M059J (cell line): ENCODE measurements at places on chromosomes 12 and 14. TPM values are rescaled to one million over a fixed set of nuclear protein-coding genes. Genes with fewer than 3 reads are reported as not detected.

The RFX4 gene
- total RNA-seq: not detected in 2 replicates

The KRT85 gene
- total RNA-seq: not detected in 2 replicates

The B4GALNT3 gene
- total RNA-seq: 0.05 and 1.8 TPM in 2 replicates

The CLMN gene
- total RNA-seq: 0.71 and 2.8 TPM in 2 replicates

The IGF1 gene
- not detected in 2 replicates for total RNA-seq

The TMEM253 gene
- total RNA-seq: not detected in 2 replicates

The CMTM5 gene
- not detected in 2 replicates for total RNA-seq

The KLHDC1 gene
- 0.20 and 0.62 TPM in 2 replicates for total RNA-seq

The KLRF1 gene
- total RNA-seq: 0.69 and 0.98 TPM in 2 replicates

The SLC17A8 gene
- total RNA-seq: not detected in 2 replicates

The M6PR gene
- 119 and 126 TPM in 2 replicates for total RNA-seq

The CLEC1B gene
- not detected in 2 replicates for total RNA-seq

The TAS2R46 gene
- not detected in 2 replicates for total RNA-seq

The INSM2 gene
- not detected in 2 replicates for total RNA-seq

DNA sequence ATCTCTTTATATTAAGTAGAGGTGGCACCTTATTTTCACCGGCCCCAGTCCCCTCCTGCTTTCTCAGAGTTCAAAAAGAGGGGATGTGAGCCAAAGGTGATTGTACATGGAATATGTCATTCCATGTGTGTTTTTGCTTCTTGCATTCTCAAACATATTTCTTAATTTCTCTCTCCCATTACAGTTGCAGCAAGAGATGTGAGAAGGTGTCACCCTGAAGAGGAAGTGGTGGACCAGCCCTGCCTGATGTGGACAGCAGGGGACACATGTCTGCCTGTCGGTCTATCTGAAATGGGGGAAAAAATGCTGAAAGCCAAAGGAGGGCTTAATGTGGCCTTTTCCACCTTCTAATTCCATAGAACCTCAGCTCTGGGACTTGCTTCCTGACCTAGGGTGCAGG lies 1.9 kb upstream of the FOXN3 start:
- no peak for DNase-seq

DNA sequence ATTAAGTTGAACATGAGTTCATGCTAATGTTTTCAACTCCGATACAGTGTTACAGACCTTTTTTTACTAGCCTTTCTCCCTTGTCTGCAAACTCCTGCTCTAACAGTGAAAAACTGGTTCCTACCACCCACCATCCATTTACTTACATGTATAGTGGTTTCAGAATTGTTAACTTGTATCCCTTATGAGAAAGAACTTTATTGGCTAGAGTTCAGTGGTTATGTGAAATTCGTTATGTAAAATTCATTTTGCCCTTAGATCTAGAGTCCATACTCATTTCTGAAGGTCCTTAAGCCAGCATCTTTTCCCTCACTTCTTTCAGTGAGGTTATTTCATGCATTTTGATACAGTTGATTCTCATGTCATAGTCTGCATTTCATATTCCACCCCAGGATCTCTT lies 51.0 kb downstream of the PRKCH start:
- no peak for DNase-seq

- no peak for DNase-seq
Measured at GRCh38 chr12:112422531-112422930, 3.8 kb downstream of the PTPN11 start.

DNA sequence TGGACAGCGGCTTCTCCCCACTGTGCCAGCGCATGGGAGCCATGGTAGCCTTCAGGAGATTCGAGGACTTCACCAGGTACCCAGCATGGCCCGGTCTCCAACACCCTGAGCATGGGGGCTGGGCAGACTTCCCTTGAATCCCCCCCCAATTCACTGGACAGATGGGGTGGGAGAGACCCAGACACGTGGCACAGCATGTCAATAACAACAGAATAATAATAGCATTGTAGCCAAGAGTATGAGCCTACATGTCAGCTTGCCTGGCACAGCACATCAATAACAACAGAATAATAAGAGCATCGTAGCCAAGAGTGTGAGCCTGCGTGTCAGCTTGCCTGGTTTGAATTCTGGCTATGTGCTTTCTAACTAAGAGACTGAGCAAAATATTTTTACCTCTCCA lies 76.4 kb downstream of the FOXN4 start:
- no peak for DNase-seq

DNA sequence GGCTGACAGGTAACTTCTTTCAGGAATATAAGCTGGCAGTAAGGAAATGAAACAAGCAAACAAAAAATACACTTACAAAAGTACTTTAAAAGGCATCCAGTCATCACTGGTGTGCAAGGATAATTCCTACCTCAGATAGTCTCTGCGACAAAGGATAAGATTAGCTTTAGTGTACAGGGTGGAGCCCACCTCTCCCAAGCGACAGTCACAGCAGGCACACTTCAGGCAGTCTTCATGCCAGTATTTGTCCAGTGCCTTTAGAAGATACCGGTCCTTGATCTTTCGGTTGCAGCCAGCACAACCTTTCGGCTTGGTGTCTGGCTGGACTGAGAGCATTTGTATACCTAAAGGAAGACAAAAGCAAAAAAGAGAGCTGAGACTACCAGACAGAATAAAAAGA lies 5.4 kb downstream of the LMO3 start:
- DNase-seq: no peak

DNA sequence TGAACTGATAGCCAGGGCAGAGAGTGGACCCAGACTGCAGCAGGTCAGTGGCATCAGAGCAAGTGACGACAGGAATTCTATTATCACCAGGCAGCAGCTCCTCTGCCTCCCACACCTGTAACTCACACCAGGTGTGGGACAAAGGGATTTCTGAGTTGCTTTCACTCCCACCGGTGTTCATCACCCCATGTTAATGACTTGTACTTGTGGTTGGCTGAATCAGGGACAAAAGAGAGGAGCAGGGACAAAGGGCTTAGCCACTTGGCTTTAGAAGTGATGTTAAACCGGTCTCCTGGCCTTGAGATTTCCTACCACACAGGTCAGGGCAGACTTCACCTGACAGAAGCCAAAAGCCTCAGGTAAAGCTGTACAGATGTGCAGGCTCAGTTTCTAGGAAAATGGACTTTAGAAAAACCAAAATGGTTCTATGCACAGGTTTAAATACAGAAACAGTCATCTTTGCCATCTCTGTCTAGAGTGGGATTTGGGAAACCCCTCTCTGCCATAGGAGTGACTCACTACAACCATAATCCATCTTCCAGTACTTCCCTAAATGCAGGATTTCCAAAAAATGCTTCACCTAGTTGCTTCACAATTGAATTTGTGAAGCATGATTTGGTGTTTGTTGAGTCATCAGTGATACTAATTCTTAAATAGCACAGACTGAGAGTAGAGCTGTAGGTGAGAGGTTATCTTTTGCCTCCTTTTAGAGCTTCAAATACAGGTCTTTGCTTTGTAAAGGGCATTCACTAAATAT lies 158.5 kb downstream of the PRKCH start:
- DNase-seq: peak; percentile 67

GRCh38 chr12:126952096-126953007 lies 1314.6 kb upstream of the TMEM132C start:
- no peak for DNase-seq

- DNase-seq: no peak
Measured at GRCh38 chr12:131242741-131243496, 289.2 kb downstream of the ADGRD1 start.

DNA sequence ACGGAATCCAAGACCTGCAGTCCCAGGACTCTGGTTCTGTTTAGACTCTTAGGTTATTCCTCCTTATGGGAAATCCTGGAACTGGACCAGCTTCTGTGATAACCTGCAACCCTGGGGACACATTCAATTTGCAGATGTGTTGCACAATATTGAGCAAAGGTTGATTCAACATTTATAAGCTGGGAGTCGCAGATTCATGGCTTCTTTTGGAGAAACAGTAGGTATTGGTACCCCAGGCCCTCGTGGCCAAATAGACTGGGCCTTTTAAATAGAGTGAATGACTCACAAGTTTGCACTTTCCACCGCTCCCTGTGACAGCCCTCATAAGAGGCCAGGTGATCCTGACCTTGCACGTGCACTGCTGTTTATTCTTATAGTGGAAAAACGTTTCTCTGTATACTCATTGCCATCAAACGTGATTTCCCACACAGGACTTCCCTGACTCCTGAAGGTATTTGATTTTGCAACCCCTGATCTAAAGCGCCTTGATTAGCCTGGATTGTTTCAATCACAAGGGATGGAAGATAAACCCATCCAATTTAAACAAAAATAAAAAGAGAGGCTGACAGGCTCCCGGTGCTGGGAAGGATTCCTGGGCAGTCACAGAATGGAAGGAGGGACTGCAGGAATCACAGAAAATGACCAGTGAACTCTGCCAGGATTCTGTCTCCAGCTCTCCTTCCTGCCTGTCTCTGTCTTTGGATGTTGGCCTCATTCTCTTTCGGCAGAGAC lies 98.0 kb downstream of the VCPKMT start:
- DNase-seq: peak; percentile 80

- peak; percentile 48 for DNase-seq
Measured at GRCh38 chr14:89399594-89400068, 17.4 kb downstream of the FOXN3 start.

DNA sequence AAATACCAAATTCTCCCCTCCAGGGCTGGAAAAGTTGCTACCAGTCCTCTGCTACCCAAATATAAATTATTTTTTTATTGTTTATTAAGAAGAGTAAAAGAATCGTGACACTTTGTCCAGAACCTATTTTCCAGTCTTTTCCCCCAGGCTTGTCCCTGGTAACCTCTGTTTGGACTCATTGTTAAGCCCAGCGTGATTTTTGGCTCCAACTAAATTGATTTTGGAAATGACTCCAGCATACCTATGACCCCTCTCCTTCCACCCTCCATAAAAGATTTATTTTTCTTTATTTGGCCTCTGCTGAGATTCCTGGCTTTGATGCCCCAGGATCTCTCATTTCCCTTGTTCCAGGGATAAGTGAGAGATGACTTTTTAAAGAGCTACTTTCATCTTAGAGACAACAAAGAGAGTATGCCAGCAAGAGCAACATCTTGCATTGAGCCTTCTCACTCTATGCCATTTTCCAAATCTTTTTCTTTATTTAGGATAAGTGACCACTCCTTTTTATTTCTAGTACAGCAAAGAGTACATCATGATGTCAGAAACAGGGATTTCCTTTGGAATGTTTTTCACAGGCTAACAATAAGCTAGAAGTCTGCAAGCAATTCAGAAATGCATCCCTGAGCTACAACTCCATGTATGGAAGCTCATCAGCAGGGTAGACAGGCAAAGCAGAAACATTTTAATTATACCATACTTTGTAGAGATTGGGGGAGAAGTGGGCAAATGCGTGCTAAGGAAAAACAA lies 75.8 kb downstream of the DAD1 start:
- no peak for DNase-seq

DNA sequence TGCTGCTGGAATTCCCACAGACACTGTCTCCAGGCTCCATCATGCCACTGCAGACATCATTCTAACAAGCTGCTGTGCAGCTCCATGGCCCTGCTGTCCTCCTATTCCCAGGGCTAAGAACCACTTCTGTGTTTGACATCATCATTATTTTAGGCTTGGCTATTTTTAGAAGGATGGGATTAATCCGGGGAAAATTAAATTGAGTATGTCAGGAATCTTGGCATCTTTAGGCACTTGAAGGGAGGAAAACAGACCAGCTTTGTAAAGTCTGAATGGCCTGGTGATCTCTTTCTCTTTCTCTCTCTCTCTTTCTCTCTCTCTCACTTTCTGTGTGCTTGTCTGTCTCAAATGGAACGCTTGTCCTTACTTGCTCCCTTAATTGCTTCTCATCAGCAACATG lies 568.3 kb upstream of the FLRT2 start:
- DNase-seq: no peak

- peak; percentile 73 for DNase-seq
Measured at GRCh38 chr12:96399120-96399918, 920 bp downstream of the CDK17 start.

- no peak for DNase-seq
Measured at GRCh38 chr12:83462419-83462818, 775.7 kb downstream of the TMTC2 start.

GRCh38 chr12:51324953-51325352 lies 979 bp upstream of the BIN2 start:
- no peak for DNase-seq

GRCh38 chr14:96554315-96554910 lies 52.2 kb downstream of the PAPOLA start:
- no peak for DNase-seq

GRCh38 chr12:119949145-119949544 lies 39.9 kb upstream of the BICDL1 start:
- DNase-seq: no peak

- no peak for DNase-seq
Measured at GRCh38 chr14:104144911-104145825, 6.8 kb downstream of the KIF26A start.

DNA sequence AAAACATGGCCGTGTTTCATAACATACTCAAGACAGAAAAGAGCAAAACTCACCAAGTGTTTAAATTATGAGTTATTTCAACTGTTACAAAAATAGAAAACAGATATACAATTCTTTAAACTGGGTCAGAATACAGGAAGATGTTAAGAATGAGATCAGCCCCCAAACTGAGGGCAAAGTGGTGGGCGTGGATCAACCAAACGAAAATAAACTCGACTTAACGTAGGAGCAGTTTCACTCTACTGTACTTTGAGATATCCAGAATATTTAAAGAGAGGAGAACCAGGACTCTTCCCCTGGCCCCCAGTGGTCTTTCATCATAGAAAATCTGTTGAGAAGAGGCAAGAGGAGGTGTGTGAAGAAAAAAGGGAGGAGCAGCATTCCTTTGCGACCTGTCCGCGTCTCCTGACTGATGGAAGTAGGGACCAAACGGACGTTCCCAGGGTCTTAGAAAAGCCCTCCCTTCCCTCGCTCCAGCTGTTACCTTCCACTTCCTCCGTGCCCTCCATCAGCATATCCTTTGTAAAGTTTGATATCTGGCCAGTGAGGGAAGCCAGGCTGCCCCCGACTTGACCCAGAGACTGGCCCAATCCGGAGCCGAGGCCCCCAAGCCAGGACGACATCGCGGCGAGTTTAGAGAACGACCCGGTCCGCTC lies 668 bp downstream of the TRIP11 start:
- peak; percentile 79 for DNase-seq

- no peak for DNase-seq
Measured at GRCh38 chr14:30330445-30330844, 228.5 kb upstream of the G2E3 start.

DNA sequence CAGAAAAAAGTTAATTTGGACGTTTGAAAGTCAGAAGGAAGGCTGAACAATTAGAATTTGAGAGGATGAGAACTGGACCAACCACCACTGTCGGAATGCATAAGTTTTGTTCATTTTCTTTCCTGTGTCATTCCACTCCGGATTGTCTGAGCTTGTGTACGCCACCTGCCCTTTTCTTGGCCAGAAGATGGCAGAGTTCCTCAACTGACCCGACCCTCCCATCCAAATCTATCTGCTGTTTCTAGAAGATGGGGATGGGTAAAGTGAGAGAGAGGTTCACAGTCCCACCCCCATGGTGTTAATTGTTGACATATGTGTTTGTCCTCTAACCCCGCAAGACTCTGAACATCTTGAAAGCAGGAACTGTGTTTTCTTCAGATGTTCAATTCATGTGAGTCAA lies 388.0 kb downstream of the VRK1 start:
- no peak for DNase-seq

DNA sequence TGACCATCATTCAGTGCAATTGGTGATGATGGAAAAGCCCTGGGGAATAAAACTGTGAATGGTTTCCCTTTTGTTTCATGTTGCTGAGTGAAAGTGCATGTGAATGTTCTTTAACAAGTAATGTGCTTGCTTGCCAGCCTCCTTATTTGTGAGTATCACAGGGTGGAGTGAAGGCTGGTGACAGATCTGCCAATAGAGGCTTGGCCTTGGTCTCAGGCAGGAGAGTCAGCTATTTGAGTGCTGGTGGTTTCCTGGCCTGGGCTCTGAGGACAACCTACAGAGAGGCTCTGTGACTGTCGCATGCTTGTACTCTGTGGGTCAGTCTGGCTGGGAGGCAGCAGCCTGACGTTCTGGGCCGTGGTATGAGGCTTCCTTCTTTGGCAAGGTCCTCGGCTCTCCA lies 20.7 kb downstream of the KRT85 start:
- no peak for DNase-seq
